ENCODE measurements at places on chromosomes 11 and 22. TPM values are rescaled to one million over a fixed set of nuclear protein-coding genes. Genes with fewer than 3 reads are reported as not detected.

Gene BACE1
- 13.6 TPM for total RNA-seq

Gene CASP5
- not detected for total RNA-seq

Gene SLC7A4
- 0.24 TPM for total RNA-seq

Gene ALX4
- total RNA-seq: 0.11 TPM

Gene DCDC1
- total RNA-seq: 0.07 TPM

Gene DNAJB7
- not detected for total RNA-seq

Gene BATF2
- 1.1 TPM for total RNA-seq

Gene SLC22A9
- total RNA-seq: not detected

Gene MPST
- total RNA-seq: 59.9 TPM

GRCh38 chr11:27861706-27862430 is 161.6 kb upstream of the BDNF start:
- no peaks in the 10 kb centered on the region for H3K27me3 ChIP-seq
- H3K4me3 ChIP-seq: no peak overlapping the region
- no peaks in the 10 kb centered on the region for H3K4me1 ChIP-seq

GRCh38 chr11:35216962-35217678 is 78.1 kb downstream of the CD44 start:
- no peak overlapping the region for H3K4me3 ChIP-seq
- no peak for DNase-seq
- H3K4me1 ChIP-seq: peaks cover 3% of the 10 kb centered on the region
- H3K27ac ChIP-seq: no peak overlapping the region

GRCh38 chr11:1232883-1233321 is 10.0 kb downstream of the MUC5B start:
- no peaks in the 10 kb centered on the region for H3K4me1 ChIP-seq
- H3K36me3 ChIP-seq: no peaks in the 10 kb centered on the region
- no peak overlapping the region for H3K27ac ChIP-seq
- no peak overlapping the region for H3K4me3 ChIP-seq
- H3K27me3 ChIP-seq: peaks cover 19% of the 10 kb centered on the region
- no peak for DNase-seq

DNA sequence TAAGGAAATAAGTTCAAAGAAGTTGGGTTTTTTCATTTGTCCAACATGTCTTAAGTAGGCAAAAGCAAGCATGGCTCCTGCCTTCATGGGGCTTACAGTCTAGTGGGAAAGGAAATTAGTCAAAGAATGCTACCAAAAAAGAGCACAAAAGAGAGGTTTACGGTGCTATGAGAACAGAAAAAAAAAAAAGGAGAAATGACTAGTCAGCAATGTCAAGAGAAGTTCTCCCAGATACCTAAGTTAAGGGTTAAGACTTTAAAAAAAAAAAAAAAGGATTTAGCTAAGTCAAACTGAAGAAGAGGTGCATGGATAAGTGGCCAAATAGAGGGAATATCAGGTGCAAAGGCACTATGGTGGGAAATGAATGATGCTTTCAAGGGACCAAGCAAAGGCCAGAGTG is 29.3 kb downstream of the SERGEF start:
- H3K4me3 ChIP-seq: no peak overlapping the region
- H3K27ac ChIP-seq: no peak overlapping the region
- no peak for DNase-seq

DNA sequence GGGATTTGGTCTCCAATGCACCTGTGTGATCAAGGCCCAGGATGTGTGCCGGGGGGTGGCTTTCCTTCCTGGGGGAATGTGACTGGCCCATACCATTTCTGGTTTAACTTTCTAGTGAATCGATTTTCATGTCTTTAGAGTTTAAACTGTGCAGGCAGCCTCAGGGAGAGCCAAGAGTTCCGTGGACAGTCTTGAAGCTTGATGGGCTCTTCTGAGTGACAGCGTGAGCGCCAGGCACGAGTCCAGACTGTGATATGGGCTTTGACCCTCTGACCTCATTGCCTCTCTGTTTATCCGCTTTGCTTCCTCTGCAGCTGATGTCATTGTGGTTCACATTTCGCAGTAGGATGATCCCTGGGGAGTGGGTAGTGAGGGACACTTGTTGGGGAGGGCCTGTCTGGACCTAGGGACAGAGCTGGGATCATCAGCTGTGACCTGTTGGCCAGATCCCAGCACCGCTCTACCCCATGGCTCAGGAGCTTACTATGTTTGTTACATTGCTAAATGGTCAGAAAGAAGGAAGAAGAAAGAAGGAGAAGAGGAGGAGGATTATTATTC is 80.6 kb upstream of the CLDN5 start:
- no peaks in the 10 kb centered on the region for H3K27me3 ChIP-seq
- no peak for DNase-seq
- no peaks in the 10 kb centered on the region for H3K36me3 ChIP-seq
- H3K4me3 ChIP-seq: no peak overlapping the region
- H3K4me1 ChIP-seq: no peaks in the 10 kb centered on the region

DNA sequence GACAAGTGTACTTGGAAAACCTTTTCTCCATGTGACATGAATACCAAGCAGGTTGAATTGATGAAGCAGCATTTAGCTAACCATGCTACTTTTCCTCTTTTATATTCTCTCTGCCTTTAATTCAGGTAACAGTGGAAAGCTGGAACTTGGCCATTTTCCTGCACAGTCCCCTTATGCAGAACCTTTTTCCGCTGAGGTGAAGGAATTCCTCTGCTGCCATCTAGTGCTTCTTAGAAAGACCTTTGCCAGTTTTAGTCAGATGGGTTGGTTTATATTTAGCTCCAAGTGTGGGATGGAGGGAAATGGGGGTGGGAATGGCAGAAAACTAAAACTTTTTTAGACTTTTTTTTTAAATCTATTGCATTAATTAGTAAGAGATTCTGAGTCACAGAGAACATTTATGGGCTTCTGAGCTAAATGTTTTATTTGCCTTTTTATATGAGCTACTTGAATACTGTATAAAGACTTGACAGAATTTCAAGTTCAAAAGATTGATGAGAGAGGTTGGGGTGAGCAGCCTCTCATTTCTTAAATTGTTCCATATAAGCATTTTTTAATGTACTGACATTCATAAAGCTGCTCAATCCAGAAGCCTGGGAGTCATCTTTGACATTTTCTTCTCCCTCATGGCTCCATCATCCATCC is 153.9 kb upstream of the ZC3H12C start:
- no peaks in the 10 kb centered on the region for H3K4me1 ChIP-seq
- H3K27me3 ChIP-seq: no peaks in the 10 kb centered on the region
- H3K4me3 ChIP-seq: no peak overlapping the region
- peak; percentile 19 for DNase-seq
- no peaks in the 10 kb centered on the region for H3K36me3 ChIP-seq

GRCh38 chr11:30358536-30358935 is 35.6 kb downstream of the ARL14EP start:
- H3K36me3 ChIP-seq: no peaks in the 10 kb centered on the region
- no peak overlapping the region for H3K4me3 ChIP-seq
- no peaks in the 10 kb centered on the region for H3K4me1 ChIP-seq
- no peak overlapping the region for H3K27ac ChIP-seq

DNA sequence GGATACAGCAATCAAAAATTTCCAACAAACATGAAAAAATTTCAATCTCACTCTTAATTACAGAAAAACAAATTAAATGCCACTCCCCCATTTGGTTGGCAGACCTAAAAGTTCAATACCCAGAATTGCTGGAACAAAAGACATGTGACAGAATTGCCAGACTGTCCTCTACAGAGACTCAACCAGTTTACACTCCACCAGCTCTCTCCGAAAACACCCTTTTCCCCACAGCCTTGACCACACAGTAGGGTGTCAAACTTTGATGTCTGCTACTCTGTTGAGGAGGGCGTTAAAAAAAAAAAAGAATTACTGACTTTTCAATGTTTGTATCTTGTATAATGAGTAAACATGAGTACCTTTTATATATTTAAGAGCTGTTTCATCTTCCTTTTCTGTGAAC is 44.7 kb upstream of the YPEL1 start:
- no peaks in the 10 kb centered on the region for H3K27me3 ChIP-seq
- DNase-seq: no peak
- H3K4me1 ChIP-seq: no peaks in the 10 kb centered on the region
- H3K36me3 ChIP-seq: peaks cover 64% of the 10 kb centered on the region

DNA sequence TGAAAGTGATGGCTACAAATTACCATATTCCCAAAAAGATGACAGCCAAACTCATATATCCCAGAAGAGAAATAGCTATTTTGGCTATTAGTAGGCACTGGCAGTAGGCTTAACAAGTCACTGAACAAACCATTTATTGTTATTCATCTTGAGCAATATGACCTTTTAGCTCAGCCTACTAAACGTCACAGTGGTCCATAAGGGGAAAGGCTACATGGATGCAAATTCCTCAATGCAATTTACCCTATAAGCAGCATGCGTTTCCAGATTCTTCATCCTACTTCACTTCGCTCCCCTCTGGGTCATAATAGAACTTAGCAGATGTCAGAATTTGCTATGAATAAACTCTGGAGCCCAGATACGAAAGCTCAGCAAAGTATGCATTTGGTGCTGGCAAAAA is 114.0 kb downstream of the SIK3 start:
- H3K27ac ChIP-seq: peak overlapping the region; percentile 6
- no peaks in the 10 kb centered on the region for H3K36me3 ChIP-seq
- no peak for DNase-seq
- no peak overlapping the region for H3K4me3 ChIP-seq
- H3K27me3 ChIP-seq: no peaks in the 10 kb centered on the region

GRCh38 chr11:37087650-37088572 is 489.9 kb upstream of the RAG2 start:
- no peaks in the 10 kb centered on the region for H3K36me3 ChIP-seq
- no peak overlapping the region for H3K4me3 ChIP-seq
- H3K27me3 ChIP-seq: no peaks in the 10 kb centered on the region
- DNase-seq: no peak

GRCh38 chr11:105718641-105719040 is 108.8 kb downstream of the GRIA4 start:
- no peaks in the 10 kb centered on the region for H3K27me3 ChIP-seq
- H3K4me1 ChIP-seq: no peaks in the 10 kb centered on the region
- H3K36me3 ChIP-seq: no peaks in the 10 kb centered on the region
- H3K4me3 ChIP-seq: no peak overlapping the region

- peak within 1 kb of the TSS; percentile 66 for H3K27ac ChIP-seq
- peaks cover 12% of the 10 kb centered on the region for H3K4me1 ChIP-seq
- peaks cover 11% of the 10 kb centered on the region for H3K36me3 ChIP-seq
Observed at GRCh38 chr11:7485186-7486097, at the start of gene OLFML1. TSS of gene OLFML1 (plus strand) at chr11:7485506. CDS start at chr11:7485876, 370 bp downstream.

DNA sequence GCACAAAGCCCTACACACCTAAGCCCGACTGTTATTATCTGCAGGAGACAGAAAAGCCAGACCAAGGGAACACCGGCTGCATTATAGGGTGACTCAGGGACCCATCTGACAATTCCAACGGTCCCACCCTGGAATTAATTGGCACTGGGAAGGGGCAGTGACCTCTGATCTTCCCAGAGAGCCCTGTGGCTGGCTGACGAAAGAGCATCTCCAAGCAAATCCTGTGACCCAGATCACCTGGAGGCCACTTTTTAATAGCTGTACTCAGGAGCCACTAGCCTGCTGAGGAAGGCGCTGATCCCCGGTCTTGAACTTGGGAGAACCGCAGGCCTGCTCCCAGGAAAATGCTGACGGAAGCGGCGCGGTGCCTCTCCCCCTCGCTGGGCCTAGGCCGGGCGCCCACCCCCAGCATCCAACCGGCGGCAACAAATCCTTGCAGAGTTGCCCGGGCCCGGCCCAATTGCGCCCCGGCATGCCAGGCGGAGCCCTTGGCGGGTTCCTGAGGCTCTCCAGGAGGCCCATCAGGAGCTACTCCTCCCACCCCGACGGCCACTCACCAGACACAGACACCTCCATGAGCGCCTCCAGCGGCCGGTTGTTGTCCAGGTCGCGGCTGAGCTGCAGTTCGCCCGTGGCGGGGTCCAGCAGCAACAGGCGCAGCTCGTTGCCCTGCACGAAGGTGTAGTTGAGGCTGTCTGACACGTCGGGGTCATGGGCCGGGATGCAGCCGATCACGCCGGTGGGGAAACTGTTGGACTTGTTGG is 4.2 kb downstream of the CELSR1 start:
- peaks cover 7% of the 10 kb centered on the region for H3K4me1 ChIP-seq
- peaks cover 28% of the 10 kb centered on the region for H3K27me3 ChIP-seq
- H3K27ac ChIP-seq: no peak overlapping the region
- DNase-seq: no peak
- H3K4me3 ChIP-seq: no peak overlapping the region
- H3K36me3 ChIP-seq: no peaks in the 10 kb centered on the region

- no peak overlapping the region for H3K27ac ChIP-seq
- H3K4me3 ChIP-seq: no peak overlapping the region
- H3K4me1 ChIP-seq: no peaks in the 10 kb centered on the region
- no peaks in the 10 kb centered on the region for H3K27me3 ChIP-seq
- no peak for DNase-seq
Observed at GRCh38 chr22:30646518-30647160, 11.1 kb downstream of the SLC35E4 start.

GRCh38 chr11:88250566-88251242 is 75.5 kb upstream of the RAB38 start:
- H3K4me3 ChIP-seq: no peak overlapping the region
- no peak overlapping the region for H3K27ac ChIP-seq

DNA sequence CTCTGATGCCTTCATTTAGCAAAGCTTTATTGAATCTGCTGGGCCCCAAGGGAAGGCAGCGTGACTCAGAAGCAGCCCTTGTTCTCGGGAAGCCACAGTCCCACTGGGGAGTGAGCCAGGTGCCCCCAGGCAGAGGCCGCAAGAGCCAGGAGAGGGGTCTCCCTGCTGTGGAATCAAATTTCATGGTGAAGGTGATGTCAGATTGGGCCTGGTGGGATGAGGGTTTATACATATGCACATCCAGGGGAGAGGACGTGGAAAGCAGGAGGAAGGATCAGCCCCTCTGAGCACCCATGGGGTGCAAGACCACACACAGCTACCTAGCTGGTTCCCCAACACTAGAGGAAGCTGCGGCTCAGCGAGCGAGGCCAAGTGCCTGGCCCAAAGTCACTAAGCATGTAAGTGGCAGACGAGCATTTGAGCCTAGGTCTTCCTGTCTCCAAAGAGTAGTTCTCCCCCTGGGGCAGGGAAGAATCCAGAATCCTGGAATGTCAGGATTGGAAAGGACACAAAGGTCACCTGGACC is 2.0 kb downstream of the SYNGR1 start:
- peaks cover 8% of the 10 kb centered on the region for H3K4me1 ChIP-seq
- peak overlapping the region; percentile 84 for H3K27ac ChIP-seq
- H3K4me3 ChIP-seq: no peak overlapping the region
- no peaks in the 10 kb centered on the region for H3K27me3 ChIP-seq
- DNase-seq: no peak

DNA sequence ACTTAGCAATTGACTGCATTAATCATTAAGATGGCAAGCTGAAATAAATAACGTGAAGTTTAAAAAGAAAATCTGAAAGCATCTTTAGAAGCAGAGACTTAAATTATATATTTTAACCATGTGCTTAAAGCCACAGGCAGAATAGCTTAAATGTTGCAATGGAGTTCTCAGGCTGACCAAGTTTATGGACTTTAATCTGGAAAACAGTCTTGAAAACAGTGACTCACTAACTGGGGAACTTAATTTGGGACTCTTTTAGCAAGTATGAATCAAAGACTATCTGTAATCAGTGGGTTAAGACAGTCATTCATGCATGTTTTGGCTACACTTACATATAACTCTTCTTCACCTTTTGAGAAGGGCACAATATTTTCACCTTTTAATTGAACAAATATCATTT is 12.6 kb upstream of the GLYATL1 start:
- H3K4me1 ChIP-seq: peaks cover 5% of the 10 kb centered on the region
- H3K27me3 ChIP-seq: no peaks in the 10 kb centered on the region
- no peak overlapping the region for H3K27ac ChIP-seq
- no peak for DNase-seq
